Foreskin keratinocyte (primary cell): ENCODE measurements at places on chromosomes 11 and 22. TPM values are rescaled to one million over a fixed set of nuclear protein-coding genes. Genes with fewer than 3 reads are reported as not detected.

TECTA gene
- total RNA-seq = 0.10 and 0.11 TPM in 2 replicates

BDNF gene
- total RNA-seq = 0.04 TPM in 1 of 2 replicates, not detected in the other

RIMBP3C gene
- total RNA-seq = 0.07 TPM in 1 of 2 replicates, not detected in the other

GGA1 gene
- total RNA-seq = 32.9 and 37.6 TPM in 2 replicates

ZBTB44 gene
- 20.8 and 21.2 TPM in 2 replicates for total RNA-seq

VPREB1 gene
- not detected in 2 replicates for total RNA-seq

SF1 gene
- total RNA-seq = 114 and 115 TPM in 2 replicates

CBLIF gene
- not detected in 2 replicates for total RNA-seq

KRTAP5-10 gene
- total RNA-seq = not detected in 2 replicates

GLB1L2 gene
- total RNA-seq = 0.75 and 1.4 TPM in 2 replicates

ROBO4 gene
- 1.5 and 6.4 TPM in 2 replicates for total RNA-seq

OR51B4 gene
- total RNA-seq = not detected in 2 replicates

ADAMTS15 gene
- total RNA-seq = 0.49 and 1.7 TPM in 2 replicates

RAG2 gene
- total RNA-seq = not detected in 2 replicates

C22orf15 gene
- total RNA-seq = 0.35 and 0.92 TPM in 2 replicates

GCAT gene
- total RNA-seq = 17.5 and 20.1 TPM in 2 replicates

IFT27 gene
- total RNA-seq = 13.4 and 13.5 TPM in 2 replicates

ACRV1 gene
- total RNA-seq = not detected in 2 replicates

PAAF1 gene
- 12.0 and 16.1 TPM in 2 replicates for total RNA-seq

CRYBA4 gene
- total RNA-seq = not detected in 2 replicates

ISX gene
- not detected in 2 replicates for total RNA-seq

CFAP300 gene
- 3.1 and 3.5 TPM in 2 replicates for total RNA-seq

APOL3 gene
- 0.85 and 0.88 TPM in 2 replicates for total RNA-seq

CABP4 gene
- not detected in 2 replicates for total RNA-seq

MIOX gene
- not detected in 2 replicates for total RNA-seq

PMM1 gene
- total RNA-seq = 25.1 and 26.5 TPM in 2 replicates

SMARCB1 gene
- total RNA-seq = 96.9 and 99.4 TPM in 2 replicates

FHIP1B gene
- total RNA-seq = 13.9 and 16.8 TPM in 2 replicates

CRYBB2 gene
- not detected in 2 replicates for total RNA-seq

RIMBP3B gene
- 0.14 TPM in 1 of 2 replicates, not detected in the other for total RNA-seq

FLRT1 gene
- total RNA-seq = not detected in 2 replicates

OR5P2 gene
- total RNA-seq = 0.07 and 0.34 TPM in 2 replicates

GAB4 gene
- not detected in 2 replicates for total RNA-seq

NDUFV1 gene
- 164 and 179 TPM in 2 replicates for total RNA-seq

PGGHG gene
- 7.3 and 12.3 TPM in 2 replicates for total RNA-seq

DDTL gene
- 0.61 and 0.67 TPM in 2 replicates for total RNA-seq

NAP1L4 gene
- total RNA-seq = 137 and 151 TPM in 2 replicates

CHST1 gene
- total RNA-seq = not detected in 2 replicates

CDHR5 gene
- not detected in 2 replicates for total RNA-seq

VPS51 gene
- 59.1 and 61.5 TPM in 2 replicates for total RNA-seq

C22orf42 gene
- not detected in 2 replicates for total RNA-seq

KRTAP5-8 gene
- not detected in 2 replicates for total RNA-seq

GAL gene
- total RNA-seq = 1.3 and 1.6 TPM in 2 replicates

CNGA4 gene
- total RNA-seq = 0.07 TPM in 1 of 2 replicates, not detected in the other
